Erythroblast (primary cell): ENCODE measurements at places on chromosomes 7 and 10.

DNA sequence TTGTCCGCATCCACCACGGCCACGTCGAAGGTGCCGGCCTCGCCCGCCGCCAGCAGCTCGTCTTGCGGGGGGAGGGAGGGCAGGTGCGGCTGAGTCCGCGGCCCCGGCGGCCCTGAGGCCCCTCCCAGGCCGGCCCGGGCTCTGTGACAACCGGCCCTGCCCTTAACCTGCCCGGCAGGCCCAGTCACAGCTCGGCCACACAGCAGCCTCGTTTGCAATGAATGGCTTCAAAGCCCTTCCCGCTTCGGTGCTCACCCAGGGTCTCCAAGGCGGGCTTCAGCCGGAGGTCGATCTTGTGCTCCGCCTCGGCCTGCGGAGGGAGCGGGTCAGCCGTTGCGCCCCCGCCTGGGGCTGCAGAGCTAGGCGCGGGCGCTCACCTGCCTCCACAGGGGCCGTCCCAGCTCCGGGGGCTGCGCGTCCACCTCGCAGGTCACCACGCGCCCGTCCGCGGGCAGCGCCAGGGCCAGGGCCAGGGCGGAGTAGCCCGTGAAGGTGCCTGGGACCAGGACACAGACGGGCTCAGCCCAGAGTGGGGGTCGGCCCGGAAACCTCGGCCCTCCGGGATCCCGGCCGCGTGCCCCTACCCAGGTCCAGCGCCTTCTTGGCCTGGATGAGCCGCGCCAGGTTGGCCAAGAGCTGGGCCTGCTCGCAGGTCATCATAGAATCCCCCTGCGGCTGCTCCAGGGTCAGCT is 928 bp downstream of the COMTD1 start:
- DNase-seq: no peak

- no peak for DNase-seq
Observed at GRCh38 chr7:43148161-43148731, 35.8 kb downstream of the HECW1 start.

DNA sequence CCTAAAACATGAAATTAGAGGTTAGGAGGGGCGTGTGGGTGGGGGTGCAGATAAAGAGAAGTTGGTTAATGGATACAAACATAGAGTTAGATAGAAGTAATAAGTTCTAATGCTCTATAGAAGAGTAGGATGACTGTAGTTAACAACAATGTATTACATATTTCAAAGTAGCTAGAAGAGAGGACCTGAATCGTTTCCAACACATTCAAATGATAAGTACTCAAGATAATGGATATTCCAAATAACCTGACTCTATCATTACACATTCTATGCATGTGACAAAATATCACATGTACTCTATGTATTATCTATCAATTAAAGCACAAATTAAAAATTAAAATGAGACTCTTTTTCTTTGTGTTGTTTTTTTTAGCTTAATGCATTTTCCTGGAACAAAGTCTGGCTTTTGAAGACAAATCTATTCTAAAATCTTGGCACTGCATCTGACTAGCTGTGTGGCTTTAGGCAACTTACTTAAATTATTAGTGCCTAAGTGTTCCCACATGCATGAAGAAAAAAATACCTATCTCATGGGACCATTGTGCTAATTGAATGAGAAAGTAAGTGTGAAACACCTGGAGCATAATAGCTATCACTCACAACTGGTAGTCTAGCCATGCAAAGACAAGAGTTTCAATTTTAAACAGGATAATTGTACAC is 75.7 kb downstream of the SEMA3C start:
- DNase-seq: no peak

DNA sequence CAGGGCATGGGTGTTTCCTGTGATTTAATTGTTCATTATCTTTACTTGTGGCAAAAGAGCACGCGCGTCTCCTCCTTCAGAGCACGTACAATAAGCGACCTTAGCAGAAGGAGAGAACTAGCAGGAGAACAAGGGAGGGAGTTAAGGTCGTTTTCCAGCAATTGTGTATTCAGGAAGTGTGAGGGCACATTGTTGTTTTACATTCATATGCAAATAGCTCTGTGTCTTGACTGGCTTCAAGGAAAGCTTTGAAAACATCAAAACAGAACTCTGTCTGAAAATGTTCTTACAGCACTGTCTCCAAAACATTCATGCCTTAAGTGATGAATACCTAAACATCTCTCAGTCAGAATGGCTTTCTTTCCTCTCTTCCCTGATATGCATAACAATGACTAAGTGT is 499.1 kb downstream of the ACTR3B start:
- no peak for DNase-seq

DNA sequence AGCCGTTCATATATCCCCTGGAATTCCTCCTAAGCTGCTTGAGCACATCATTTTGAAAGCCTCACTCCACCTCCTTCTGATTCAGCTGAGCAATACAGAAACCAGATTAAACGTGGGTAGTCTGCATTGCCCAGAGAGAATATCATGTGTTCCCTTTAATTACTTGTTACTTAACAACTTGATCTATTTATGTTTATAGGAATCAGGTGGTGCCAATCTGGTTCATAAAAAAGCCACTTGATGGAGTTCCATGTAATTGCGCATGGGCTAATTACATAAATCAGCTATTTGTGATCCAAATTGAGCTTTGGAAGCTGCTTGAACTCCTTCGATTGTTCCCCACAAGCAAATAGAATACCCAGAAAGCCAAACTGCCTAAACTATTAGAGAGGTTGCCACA is 114.7 kb upstream of the ADCY1 start:
- no peak for DNase-seq

GRCh38 chr10:3137958-3138726 is 34.4 kb downstream of the PITRM1 start:
- no peak for DNase-seq

DNA sequence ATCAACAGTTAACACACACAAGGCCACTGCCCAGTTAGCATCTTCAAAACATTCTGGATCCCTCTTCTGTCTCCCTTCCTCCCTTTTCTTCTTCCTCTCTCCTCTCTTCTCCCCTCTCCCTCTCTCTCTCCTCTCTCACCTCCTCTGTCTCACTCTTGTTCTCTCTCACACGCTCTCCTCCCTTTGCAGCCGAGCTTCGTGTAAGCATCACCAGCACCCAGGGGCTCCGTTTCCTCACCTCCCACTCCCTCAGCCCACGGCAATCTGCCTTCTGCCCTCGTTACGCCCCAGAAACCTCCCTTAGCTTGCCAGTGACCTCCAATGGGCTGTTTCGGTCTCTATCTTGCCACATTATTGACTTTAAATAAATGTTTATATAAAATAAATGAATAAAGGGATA is 147.4 kb downstream of the TEX36 start:
- DNase-seq: no peak

GRCh38 chr10:122112625-122113160 is 123.7 kb downstream of the TACC2 start:
- peak; percentile 38 for DNase-seq

DNA sequence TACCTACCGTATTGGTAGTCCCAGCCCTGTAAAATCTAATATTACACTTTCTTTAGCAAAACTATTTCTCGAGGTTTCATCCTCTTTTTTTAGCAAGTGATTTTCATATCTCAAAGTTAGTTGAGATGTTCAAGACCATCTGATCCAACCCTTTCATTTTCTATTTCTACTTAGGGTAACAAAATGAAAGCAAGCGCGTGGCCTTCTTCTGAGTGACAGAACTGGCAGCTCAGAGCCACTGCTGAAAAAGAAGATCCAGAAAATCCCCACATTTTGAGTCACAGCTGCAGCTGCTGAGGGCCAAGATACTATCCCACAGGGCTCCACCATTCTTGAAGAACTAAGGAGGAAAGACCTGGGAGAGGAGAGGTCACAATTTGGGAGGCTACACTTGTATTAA is 24.8 kb upstream of the ZNF800 start:
- DNase-seq: no peak

GRCh38 chr10:91700273-91700672 is 67.4 kb upstream of the PPP1R3C start:
- no peak for DNase-seq

DNA sequence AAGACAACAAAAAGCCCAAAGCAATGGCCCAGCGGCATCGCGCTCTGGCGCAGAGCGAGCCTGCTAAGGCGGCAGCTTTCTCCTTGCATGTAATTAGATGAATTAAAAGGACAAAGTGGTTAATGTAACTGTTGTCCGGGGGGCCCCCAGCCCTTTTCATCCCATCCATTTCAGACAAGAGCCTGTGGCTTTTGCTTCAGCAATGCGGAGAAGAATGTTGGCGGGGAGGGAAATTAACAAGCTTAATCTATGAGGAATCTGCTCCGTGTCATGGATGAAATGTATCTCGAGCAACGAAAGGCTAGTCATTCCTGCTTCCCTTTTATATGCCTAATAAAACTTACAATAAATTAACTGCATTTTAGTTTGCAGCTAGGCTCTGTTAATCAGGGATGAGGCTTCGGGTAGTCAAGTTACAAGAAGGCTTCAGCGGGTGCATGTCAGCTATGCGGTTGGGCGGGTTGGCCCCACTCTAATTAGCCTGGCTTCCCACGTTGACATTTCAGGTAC is 203.3 kb downstream of the BUB3 start:
- DNase-seq: no peak

GRCh38 chr10:35795131-35795824 is 153.2 kb upstream of the FZD8 start:
- DNase-seq: no peak

DNA sequence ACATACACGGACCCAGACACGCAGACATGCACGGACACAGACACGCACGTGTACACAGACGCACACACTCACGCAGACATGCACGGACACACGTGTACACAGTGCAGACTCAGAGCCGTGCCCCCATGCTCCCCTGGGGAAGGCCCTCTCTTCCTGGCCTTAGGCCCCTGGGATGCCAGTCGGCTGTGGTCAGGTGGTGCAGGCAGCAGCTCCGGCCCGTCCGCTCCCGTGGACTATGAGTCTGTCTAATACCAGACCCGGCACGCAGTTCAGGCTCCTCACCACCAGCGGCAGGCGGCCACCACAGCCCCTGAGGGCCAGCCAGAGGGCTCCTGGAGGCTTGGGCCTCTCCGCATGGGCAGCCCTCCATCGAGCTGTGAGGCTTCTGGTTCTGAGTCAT is 52.0 kb upstream of the NKX6-2 start:
- no peak for DNase-seq

DNA sequence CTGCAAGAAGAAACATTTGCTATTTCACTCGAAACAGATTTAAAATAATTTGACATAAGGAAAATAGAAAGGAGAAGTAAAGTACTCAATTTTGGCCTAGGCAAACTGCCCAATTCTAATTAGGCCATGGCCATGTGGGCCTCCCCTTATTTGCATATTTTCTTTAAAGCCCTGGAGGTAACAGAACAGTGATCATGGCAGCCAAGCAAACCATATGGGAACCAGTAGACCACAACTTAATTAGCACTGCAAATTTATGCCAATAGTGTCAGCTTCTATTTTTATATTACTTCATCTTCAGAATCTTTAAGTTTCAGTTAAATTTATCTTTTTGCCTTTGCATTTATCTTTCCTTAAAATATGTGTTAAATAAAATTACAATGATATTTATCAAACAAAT is 63.3 kb upstream of the THSD7A start:
- no peak for DNase-seq

- DNase-seq: no peak
Observed at GRCh38 chr7:97025983-97026714, 1.5 kb upstream of the DLX5 start.

GRCh38 chr7:66921918-66922486 is 977 bp downstream of the TMEM248 start:
- peak; percentile 71 for DNase-seq

DNA sequence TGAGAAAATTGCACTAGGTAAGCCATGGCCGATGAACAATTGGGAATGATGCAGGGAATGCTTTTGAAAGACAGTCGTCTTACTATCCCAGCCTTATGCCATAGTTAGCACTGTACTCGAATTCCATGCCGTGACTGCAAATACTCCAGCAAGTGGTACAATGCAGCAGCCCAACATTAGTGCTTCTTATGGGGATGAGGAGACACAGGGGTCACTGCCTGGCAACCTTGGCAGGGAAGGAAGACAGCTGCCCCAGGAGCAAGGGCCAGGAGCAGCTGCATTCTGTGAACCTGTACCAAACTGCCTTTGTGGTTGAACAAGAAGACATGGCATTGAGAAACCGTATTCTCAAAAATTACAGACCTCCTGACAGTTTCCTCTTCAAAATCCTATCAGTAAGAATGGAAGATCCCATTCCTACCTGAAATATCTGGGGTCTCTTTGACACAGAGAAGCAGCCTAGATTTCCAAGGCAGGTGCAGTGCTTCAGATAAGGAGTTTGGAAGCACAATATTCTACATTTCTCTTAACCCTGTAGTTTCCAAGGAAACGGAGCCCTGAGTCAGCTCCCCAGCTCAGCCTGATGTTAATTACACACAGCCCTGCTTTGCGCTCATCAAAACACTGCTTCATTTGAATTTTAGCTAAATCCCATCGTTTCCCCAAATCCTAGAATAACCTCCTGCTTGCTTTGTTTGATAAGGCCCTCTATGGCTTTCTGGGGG is 49.0 kb upstream of the FRMD4A start:
- no peak for DNase-seq

- peak; percentile 58 for DNase-seq
Observed at GRCh38 chr10:93993782-93994437, at the start of gene PLCE1. PLCE1 (plus strand) TSS chr10:93993931; CDS start chr10:94031047, 37,116 bp downstream.

DNA sequence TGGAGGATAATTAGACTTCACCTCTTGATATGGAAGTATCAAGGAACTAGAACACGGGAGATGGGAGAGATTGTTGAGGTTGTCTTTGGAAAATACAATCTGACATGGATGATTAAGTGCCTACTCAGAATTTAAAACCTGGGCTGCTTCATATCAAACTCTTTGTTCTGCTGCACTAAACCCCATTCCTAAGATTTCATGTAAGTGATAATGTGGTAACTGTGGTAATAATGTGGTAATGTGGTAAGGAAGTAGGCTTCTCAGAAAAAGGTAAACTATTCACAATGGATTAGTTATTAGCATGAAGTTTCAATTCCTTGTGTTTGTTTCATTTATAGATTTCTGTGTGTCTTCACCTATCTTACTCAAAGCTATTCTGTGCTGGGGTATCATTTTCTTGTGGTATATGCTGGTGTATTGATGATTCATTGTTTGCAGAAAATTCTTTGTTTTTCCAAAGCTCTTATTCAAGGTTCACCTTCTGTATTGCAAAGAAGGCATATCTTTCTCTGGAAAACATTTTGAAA is 129.9 kb upstream of the TAC1 start:
- DNase-seq: no peak

DNA sequence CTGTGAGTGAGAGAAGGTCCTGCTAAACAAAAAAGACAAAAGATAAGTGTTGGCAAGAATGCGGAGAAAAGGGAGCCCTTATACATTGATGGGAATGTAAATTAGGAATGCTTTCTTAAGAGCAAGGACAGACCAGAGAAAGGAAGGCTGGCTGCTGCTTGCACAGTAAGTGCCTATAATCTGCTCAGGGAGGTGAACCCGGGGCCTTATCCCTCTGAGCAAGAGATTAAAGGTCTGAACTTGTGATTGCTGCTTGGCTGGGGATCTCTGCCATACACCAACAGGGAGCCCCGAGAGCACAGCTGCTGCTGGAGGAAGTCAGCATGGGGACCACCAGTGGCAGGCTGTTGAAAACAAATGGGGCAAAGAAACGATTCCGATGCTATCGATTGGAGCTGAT is 32.0 kb upstream of the CRTAC1 start:
- DNase-seq: no peak

DNA sequence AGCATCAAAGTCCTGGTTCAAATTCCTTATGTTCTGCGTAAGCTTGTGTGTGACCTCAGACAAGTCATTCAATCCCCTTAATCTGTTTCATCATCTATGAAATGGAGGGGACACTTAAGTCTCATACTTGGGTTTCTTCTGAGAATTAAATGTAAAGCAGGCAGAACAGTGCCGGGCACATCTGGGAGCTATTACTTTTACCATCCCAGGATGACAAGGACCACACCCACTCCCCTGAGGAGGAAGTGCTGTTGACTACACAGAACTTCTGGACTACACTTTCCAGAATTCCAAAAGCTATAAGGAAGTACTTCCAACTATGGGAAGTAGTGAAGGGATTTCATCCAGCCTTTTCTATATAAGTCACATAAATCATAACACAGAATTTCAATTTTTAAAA is 294.9 kb downstream of the IPMK start:
- no peak for DNase-seq
